AG10803 (cell line): ENCODE measurements at places on chromosomes 11 and 22.

DNA sequence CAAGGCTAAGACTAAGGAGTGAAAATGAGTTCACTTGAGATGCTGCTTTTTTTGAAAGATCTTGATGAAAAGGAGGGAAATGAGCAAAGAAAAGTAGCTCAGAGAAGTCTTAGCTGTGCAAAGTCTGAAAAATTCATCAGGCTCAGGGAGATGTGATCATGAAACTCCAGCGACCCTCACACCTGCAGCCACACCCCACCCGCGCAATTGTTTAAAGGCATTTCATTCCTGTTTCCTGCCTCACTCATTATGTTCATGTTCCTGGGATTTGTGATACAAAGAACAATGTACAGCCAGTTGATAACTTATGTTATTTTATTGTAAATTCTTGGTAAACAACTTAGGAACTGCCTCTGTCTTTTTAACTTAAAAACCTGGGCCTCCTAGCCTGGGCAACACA, 8.7 kb upstream of the GSTP1 start:
- no peak for DNase-seq

- peak; percentile 11 for DNase-seq
Observed at GRCh38 chr11:57406337-57406904, 16.0 kb upstream of the PRG2 start.

GRCh38 chr11:9774591-9775397, 110.9 kb downstream of the SWAP70 start:
- DNase-seq, result peak; percentile 97

- DNase-seq, result peak; percentile 52
Observed at GRCh38 chr11:119625206-119625978, 103.6 kb downstream of the NECTIN1 start.

GRCh38 chr11:8720352-8720751, 37.8 kb downstream of the RPL27A start:
- DNase-seq, result no peak

DNA sequence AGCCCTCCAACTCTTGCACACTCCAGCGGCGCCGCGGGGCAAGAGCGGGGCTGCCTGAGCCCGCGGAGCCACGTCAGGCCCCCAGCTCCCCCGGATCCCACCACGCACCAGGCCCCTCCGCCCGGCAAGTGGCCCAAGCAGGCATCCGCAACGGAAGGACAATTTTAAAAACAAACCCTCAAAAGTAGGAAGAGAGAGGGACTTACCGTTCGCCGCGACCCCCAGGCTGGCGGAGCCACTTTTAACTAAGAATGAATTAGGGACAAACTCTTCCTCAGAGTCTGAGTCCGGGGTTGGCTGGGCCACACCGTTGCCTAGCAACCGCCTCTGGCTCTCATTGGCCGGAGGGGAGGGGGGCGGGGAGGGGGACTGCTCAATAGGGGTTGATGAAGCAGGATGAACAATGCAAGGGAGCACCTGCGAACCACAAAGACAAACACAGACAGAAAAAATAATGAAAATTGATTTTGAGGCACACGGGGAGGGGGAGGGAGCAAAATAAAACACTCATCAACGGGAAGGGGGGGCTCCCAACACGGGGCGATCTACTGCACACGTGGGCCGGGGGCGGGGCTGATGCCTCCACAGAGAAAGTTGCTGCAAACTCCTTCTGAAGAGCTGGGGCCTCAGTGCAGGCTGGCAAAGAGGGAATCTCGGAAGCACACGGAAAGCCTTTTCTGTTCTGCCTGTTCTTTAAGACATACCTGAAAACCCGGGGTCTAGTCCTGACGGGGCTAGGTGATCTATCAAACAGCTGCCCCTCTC, 387.5 kb upstream of the NARS2 start:
- DNase-seq, result peak; percentile 25

GRCh38 chr11:40513281-40513680, 946.2 kb downstream of the LRRC4C start:
- no peak for DNase-seq

DNA sequence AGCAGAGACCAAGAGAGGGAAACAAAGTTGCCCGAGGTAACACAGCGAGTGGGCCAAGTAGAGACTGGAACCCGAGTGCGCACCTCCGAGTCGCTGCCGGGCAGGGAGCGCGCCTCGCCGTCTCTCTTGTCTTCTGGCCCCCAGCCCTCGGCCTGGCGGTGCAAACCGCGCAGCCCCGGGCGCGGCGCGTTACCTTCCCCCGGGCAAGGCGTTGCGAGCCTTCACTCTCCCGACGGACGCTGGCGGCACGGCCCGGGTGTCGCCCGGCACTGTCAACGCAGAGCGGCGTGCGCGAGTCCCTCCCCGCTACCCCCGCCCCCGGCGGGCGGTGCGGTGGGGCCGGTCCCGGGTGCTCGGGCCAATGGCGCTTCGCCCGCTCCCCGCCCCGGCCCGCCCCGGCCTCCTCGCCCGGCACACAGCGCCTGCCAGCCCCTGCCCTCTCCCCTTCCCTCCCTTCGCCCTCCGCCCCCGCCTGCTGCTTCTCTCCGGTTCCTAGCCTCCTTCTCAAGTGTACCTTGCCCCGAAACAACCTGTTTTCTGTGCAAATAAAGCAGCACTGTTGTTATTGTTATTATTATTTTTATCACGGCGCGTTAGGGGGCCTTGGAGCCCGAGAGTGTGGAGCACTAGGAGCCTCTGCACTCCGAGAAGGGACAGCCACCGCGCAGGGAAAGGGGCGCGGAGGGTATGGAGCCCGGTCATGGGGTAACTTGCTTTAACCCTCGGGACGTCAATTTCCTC, at the start of gene SYTL2:
SYTL2 (minus strand) TSS at position 271 of the 741 bp plus-strand sequence. CDS start 53,416 bp downstream, outside the sequence.
- DNase-seq, result peak; percentile 51

- no peak for DNase-seq
Observed at GRCh38 chr11:702462-703461, 3.3 kb upstream of the EPS8L2 start.
